ENCODE measurements at places on chromosomes 6 and 20.

DNA sequence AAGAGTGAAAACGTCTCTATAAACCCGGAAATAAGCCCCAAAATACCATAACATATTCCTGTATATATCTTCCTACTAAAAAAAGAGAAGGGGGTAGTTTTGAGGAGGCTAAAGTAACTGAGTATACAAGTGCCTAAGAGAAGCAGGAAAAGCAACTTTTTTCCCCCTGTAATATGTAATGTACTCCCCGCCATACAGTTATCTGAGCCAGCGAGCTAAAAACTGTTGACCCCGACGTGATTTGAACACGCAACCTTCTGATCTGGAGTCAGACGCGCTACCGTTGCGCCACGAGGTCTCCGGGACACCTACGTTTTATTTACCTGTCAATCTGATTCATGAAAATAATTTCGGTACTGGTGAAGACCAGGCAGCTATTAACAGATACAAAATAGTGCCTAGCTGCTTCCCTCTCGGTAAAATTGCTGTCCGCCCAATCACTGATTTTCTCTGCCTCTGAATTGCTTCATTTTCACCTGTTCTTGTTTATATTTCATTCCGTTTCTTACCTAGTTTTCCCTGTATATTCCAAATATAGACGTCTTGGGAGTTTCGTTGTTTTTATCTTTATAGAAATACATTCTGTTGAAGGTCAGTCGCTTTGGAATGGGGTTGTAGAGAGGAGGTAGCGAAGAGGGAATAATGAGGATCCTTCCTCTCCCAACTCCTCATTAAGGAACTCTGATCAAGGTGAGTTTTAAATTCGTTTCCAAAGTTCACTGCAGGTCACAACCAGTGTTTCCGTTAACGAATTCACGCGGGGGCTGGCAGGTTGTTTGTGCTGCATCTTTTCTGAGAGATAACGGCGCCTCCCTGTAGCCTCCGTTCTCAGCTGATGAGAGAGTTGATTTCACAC is 33.6 kb upstream of the BTN3A2 start:
- no peak for DNase-seq

GRCh38 chr6:21190701-21191100 is 402.9 kb upstream of the SOX4 start:
- DNase-seq, result no peak

- DNase-seq, result no peak
These were observed 79.5 kb upstream of the PREP start for GRCh38 chr6:105482227-105482844.

DNA sequence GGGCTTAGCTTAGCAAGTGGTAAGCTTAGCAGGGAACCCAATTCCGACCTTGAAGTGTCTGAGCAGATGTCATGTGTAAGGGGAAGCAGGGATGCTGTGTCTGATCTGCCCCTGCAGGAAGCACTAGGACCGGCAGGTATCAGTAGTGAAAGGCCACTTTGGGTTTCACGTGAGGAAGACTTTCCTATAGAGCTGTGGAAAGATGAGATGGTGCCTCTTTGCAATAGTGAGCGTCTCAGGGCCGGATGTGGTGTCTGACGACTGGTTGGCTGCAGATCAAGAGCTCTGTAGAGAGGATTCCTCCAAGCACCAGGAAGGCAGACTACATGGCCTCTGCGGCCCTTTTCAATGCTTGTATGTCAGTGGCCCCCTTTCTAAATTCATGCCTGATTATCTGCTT is 98.3 kb downstream of the TIAM2 start:
- no peak for DNase-seq

- no peak for DNase-seq
These were observed 59.9 kb downstream of the NUDT3 start for GRCh38 chr6:34332251-34333198.

DNA sequence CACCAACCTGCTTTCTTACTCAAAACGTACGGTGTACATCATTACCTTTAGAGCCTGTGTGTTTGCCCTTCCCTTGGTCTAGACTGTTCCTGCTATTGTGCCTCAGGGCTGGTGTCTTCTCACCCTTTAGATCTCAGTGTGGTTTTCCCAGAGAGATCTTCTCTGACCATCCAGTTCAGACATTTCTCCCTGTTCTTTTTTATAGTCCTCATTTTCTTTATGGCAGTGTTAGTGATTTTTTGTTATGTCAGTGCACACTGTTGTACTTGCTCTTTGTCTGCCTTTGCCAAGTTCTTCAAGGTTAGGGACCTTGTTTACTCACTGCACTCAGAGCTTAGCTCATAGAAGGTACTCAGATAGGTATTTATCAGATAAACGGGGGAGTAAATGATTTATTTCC is 82.8 kb downstream of the ATRN start:
- no peak for DNase-seq

GRCh38 chr20:48697845-48698491 is 129.8 kb downstream of the PREX1 start:
- DNase-seq, result no peak

DNA sequence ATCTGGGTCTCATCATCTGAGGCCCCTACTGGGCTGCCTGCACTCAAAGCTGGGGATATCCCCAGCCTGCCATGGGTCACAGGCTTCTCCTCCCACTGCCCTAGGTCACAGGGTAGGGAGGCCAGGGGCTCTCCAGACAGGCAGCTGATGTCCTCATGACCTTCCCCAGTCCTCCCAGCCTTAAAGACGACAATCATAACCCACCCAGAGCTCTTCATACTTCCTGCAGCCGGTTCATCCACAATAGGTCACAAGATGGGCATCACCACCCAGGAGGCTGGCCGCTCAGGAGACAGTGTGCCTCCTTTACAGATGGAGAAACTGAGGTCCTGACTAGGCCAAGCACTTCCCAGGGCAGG is 15.2 kb downstream of the TFEB start:
- DNase-seq, result no peak

GRCh38 chr6:40476673-40477072 is 110.5 kb downstream of the LRFN2 start:
- DNase-seq, result no peak

GRCh38 chr20:58001381-58001780 is 227.1 kb downstream of the ANKRD60 start:
- no peak for DNase-seq

- DNase-seq, result no peak
These were observed 15.7 kb upstream of the NHSL1 start for GRCh38 chr6:138514860-138515540.

DNA sequence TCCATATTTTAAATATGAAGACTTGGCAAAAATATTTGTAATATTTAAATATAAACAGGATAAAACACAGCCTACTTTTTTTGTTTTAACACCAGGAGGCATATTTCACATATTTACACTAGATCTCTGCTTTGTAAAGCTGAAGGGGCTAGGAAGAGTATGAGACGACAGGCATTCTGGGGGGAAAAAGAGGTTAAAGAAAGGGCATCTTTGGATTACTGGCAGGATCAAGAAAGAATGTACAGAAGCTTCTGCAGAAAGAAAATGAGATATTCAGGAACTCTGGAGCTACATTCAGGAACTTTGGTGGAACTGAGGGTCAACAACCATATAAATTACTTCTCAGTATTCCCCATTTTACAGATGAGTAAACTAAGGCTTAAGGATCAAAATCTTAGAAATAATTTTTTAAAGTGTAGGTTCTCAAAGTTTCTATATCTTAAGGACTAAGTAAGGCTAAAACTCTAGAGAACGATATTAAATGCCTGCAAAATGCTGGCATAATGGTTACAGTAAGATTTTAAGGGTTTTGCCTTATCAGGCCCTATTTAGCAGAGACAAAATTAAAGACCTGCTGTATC is 156.5 kb downstream of the CDK19 start:
- no peak for DNase-seq

DNA sequence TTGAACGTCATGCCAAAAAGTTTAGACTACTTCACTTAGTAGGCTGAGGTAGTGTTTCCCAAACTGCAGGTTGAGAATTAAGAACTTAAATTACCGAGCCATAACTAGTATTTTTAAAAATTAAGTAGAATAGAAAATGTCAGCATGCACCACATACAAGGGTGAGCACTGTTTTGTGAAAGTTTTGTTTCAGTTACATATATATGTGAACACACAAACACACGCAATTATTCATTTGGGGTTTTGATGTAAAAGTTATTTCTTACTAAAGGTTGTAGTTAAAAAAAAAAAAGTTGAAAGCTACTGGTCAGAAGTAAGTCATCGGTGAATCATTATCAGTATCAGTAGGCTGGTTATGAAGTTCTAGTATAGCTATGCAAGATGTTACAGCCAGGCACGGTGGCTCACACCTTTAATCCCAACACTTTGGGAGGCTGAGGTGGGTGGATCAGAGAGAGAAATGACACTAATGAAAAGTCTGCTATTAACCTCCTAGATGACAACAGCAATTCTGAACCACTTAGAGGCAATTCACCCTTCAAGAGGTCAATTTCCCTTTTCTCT is 24.1 kb downstream of the FASTKD5 start:
- no peak for DNase-seq

- DNase-seq, result no peak
These were observed 118.0 kb upstream of the CD93 start for GRCh38 chr20:23203951-23204730.

GRCh38 chr6:31152781-31153180 is 4.8 kb downstream of the CCHCR1 start:
- DNase-seq, result no peak

DNA sequence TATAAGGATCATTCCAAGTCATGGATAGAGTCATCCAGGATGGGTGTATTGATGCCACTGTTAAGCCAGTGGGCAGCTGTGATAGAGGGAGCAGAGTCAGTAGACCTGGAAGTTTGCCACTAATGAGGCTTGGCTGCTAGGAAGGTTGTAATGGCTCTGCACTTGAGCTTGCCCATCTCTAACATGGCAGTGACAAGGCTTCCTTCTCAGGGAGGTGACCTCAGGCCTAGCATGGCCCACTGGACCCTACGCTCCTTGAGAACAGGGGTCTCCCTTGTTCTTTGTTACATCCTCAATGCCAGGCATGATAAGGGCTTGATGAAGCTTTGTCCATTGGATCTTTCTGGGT is 155.1 kb downstream of the CD83 start:
- DNase-seq, result no peak

- DNase-seq, result no peak
These were observed 445.7 kb upstream of the CDH4 start for GRCh38 chr20:60806354-60806753.

- DNase-seq, result no peak
These were observed 618.9 kb downstream of the DHX35 start for GRCh38 chr20:39581034-39581433.

- DNase-seq, result no peak
These were observed 244.2 kb upstream of the RIMS1 start for GRCh38 chr6:71642120-71642519.

GRCh38 chr6:120981835-120982234 is 352.4 kb downstream of the TBC1D32 start:
- DNase-seq, result no peak

DNA sequence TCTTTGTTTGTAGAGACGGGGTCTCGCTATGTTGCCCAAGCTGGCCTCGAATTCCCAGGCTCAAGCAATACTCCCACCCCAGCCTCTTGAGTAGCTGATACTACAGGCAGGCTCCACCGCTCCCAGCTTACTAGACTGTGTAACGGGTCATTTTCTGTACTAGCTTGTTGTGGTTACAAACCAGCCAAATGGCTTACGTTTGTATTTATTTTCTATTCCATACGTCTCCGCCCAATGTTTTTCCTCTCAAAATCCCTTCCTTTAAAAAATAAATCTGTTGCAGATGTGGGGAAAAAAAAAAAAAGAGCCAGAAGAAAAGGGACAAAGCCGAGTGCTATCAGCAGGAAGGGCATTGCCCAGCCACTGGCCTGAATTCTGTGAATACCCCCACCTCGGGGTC is 41.6 kb downstream of the PRND start:
- DNase-seq, result no peak

GRCh38 chr20:37702403-37703034 is 8.7 kb downstream of the CTNNBL1 start:
- DNase-seq, result no peak

- no peak for DNase-seq
These were observed 37.2 kb upstream of the VGLL2 start for GRCh38 chr6:117228202-117228601.

- DNase-seq, result no peak
These were observed 84.8 kb downstream of the TRERF1 start for GRCh38 chr6:42366999-42367352.

- DNase-seq, result no peak
These were observed 148.2 kb upstream of the MLN start for GRCh38 chr6:33952016-33952415.

DNA sequence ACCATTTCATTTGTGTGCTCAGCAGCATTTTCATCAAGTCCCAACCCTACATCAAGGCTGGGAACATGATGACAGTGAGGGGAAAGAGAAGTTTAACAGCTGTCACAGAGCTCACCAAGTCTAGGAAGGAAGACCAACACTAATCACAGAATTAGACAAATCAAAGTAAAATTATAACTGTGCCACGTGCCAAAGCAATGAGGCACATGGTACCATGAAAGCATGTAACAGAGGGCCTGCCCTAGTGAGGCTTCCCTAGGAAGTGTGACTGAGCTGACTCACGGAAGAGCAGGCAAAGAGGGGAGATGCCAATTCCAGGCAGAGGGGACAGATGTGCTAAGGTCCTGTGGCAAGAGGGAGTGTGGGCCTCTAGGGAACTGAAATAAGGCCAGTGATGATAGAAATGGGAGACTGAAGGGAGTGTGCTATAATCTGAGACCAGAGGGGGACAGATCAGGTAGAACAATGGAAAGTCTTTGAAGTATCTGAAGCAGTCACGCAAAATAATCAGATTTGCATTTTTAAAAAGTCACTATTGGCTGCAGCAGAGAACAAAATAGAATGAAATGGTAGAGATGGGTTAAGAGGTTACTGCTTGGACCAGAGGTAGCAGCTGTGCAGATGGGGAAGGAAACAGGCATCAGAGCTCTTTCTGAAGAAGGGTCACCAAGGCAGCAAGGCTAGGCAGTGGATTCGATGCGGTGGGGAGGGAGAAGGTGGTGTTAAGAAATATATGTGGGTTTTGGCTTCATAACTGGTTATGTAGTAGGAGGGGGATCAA is 86.8 kb downstream of the GPR6 start:
- no peak for DNase-seq

DNA sequence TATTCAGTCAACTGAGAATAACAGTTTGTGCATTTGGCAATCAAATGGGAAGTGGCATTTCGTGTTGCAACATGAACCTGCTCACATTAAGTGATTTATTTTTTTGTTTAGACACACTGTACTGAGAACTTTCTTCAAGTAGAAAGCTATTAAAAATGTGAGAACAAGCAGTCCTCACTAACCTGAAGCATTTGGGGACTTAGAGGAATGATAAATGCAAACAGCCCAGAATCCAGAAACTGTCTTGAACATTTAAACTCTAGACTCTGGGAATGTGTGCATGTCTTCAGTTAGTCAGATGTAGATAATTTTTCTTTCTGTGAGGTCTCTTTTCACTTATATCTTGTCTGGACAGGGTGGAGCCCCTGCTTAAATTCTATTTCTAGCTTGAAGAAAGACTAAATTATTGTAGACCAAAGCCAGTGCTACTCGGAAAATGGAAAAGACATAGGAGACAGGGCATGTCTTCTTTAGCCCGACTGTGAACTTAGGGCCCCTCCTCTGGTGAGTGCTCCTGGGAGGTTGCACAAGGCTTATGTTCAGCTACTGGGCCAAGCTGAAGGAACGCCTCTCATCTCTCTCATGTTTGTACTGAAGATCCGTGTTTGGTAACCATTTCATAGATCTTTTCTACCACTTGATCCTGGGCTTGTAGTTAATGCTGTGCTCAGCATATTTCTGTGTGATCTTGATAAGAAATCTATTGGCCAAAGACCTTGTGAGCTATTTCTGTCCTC is 70.1 kb downstream of the SLX4IP start:
- no peak for DNase-seq
